Stimulated activated CD4-positive, alpha-beta T cell treated with anti-CD3 and anti-CD28 coated beads, TNF-alpha, amount 100 ng/mL, for 1 hour (primary cell): ENCODE measurements at places on chromosomes 13 and 19.

DNA sequence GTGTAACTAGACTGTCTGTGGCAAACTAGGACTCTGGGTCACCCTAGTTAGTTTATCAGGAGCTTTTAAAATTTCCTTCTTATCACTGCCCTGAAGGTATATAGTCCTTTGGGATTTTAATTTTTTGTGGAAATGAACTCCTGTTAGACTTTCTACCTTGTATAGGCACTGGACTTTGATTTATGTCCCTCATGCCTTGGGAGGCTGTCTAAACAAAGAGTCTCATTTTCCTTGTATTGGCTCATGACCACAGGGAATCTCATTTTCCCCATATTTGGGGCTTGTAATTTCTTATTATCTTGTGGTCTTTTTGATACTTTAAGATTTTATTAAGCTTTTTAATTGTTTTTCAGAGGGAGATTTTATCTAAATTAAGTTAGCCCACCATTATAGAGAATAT is 21.4 kb downstream of the KCTD4 start:
- DNase-seq = no peak

DNA sequence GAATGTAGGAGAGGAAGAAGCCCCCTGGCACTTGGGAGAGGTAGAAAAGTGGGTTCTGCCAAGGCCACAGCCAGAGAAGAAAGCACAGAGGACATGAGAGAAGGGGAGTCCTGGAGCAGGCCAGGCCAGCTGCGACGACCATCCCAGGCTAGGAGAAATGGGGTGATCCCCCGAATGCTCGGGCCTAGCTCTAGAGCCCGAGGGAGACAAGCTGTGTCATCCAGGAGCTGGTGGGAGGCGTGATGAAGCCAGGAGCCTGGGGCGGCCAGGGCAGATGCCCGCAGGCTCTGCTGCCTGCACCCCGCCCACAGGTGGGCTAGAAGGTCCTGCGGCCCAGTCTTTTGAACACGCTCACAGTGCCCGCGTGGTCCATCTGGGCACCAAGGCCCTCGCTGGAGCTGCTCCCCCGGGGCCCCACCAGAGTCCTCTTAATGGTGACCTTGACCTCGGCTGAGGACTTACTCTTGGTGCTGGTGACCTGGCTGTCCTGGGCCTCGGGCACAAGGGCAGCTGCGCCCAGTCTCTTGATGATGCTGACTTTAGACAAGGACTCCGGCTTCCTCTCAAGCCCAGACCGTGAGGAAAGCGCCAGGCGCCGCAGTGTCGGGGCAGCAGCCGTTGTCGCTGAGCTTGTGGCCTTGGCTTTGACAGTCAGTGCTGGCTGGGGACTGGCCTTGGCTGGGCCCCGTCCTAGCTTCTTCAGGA is 26.5 kb downstream of the C19orf47 start:
- DNase-seq = no peak

DNA sequence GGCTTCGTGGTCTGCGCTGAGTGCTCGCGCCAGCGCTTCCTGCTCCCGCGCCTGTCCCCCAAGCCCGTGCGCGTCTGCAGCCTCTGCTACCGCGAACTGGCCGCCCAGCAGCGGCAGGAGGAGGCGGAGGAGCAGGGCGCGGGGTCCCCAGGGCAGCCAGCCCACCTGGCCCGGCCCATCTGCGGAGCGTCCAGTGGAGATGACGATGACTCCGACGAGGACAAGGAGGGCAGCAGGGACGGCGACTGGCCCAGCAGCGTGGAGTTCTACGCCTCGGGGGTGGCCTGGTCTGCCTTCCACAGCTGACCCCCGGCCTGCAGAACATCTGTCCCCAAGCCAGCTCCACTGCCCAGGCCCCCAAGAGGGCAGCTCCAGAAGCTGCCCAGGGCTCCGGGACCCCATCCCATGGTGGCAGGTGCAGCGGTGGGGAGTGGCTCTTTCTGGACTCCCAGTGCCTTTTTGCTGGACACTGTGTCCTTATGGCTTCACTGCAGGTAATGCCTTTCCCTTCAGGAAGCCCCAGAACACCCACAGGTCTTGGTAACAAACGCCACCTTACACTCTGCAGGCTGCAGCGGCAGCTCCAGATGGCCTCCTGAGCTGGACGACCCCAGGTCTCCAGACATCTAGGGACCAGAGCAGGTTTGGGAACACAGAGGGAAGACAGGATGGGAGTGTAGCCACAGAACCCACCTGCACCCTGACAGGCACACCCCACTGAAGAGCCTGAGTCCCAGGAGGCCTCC is 9.3 kb downstream of the PLEKHF1 start:
- no peak for DNase-seq

- no peak for DNase-seq
Observed at GRCh38 chr19:48051335-48052033, 7.6 kb upstream of the CABP5 start.

DNA sequence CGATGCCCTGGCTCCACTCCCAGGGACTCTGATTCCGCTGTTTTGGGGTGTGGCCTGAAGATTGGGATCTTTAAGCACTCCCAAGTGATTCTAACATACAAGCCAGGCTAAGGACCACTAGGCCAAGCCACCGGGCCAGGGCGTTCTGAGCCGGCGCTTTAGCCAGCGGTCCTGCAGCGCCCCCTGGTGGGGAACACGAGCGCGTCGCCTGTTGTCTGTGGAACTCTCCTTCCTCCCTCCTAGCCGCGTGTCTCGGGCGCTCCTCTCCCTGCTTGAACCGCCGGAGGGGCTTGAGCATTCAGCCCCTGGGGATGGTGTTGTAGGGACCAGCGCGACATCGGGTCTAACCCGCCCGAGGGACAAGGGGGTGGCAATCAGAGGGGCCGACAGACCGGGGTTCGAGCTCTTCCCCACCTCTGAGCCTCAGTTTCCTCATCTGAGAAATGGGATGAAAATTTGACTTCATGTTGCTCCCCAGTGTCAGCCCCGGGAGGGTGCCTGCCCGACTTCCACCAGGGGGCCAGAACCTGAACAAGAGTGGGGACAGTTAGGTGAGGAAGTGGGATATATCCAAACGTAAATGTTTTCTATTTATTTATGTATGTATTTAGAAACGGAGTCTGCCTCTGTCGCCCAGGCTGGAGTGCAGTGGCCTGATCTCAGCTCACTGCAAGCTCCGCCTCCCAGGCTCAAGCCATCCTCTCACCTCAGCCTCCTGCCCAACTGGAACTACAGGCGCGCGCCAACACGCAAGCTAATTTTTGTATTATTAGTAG is 18.0 kb upstream of the PNMA8B start:
- peak; percentile 57 for DNase-seq

DNA sequence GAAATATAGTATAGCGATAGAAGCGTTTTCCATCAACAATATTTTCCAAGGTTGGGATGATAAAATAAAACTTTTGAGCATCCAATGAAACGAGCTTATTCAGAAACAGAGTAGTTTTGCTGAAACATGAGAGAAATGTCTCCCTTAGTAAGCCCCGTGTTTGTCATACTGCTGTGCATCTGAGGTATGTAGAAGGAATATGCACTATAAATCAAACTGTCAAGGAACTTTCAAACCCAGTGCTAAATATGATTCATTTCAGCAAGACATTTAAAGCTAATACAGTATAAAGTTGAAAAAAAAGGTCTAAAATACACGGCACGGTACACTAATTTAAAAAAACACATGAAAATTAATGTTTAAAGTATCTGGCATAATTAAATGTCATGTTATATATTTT is 546.2 kb downstream of the SLITRK5 start:
- no peak for DNase-seq
